CD8-positive, alpha-beta memory T cell (primary cell): ENCODE measurements at places on chromosomes 3 and 15.

DNA sequence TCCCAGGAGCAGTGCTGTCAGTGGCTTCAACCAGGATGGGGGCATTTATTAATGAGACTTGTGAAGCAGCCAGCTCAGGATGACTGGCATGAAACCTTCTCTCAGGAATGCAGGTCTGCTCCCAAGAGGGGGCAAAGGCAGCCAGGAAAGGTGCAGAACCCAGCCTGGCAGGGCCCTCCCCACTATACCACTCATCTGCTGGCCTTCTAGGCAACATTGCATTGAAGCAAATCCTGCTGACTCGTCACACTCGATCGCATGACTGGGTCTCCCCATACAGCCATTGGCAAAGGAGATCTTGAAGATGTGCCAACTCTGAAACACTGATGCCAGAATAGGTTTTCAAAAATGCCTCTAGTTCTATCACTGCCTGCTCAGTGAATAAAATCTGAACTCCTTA lies 65.7 kb upstream of the CMTM7 start:
- DNase-seq, result no peak

DNA sequence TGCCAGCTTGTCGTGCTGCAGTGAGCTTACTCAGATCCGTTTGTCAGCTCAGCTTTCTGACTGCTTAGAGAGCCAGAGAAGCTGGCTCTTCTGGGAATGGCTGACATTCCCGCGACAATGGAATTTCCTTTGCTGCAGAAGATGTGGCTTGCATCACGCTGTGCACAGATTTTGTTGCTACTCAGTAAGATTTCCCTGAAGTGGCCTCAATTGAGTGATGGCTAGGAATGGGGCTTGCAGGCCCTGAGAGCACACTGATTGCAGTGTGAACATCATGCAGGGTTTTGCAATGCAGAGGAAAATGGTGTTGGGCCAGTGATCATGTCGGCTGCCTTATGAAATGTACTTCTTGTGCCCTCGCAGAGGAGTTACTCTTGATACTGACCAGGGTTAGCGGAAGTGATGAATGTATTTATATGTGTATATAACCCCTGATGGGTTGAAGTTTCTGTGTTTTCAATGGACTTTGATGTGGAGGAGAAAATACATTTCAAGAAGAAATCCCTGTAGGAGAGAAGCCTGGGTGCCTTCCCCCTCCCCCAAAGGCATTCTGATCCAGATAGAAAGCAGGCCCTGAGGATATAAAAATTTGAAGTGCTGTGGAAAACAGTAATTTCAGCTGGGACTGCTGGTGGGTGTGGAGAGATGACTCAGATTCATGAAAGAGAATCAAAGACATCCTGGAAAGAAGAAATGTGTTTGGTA lies 102.5 kb upstream of the PDZRN3 start:
- no peak for DNase-seq

GRCh38 chr15:47331829-47332393 lies 385.4 kb upstream of the SEMA6D start:
- no peak for DNase-seq

GRCh38 chr15:65384895-65385869 lies 7.4 kb upstream of the IGDCC3 start:
- peak; percentile 74 for DNase-seq

DNA sequence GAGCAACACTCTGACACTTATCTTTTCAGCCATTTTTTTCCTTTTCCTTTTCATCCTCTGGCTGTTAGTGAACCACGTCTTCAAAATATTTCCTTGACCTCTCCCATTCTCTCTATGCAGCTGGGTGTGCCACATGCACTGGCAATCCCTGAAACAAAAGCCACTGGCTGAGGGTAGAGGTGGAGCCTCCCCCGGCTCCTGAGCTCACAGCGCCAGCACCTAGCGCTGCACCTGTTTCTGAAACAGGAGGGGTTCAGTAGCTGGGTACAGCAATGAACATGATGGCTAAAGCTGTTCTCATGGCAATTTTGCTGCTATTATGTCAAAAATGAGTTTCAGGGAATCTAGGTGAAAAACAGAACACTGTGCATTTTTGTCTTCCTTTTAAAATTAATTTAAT lies 314.7 kb upstream of the ATP10A start:
- no peak for DNase-seq

DNA sequence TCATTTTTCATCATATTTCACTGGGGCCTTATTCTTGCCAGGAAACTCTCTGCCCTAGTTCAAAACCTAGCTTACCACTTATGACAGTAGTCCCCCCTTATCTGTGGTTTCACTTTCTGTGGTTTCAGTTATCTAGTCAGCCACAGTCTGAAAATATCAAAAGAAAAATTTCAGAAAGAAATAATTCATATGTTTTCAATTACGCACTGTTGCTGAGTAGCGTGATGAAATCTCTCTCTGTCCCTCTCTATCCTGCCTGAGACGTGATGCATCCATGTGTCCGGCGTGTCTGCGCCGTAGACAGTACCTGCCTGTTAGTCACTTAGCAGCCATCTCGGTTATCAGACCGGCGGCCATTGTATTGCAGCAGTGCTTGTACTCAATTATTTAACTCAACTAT lies 369.9 kb upstream of the MCTP2 start:
- DNase-seq, result no peak

- no peak for DNase-seq
Measured at GRCh38 chr3:53819163-53819868, 26.9 kb downstream of the CHDH start.

DNA sequence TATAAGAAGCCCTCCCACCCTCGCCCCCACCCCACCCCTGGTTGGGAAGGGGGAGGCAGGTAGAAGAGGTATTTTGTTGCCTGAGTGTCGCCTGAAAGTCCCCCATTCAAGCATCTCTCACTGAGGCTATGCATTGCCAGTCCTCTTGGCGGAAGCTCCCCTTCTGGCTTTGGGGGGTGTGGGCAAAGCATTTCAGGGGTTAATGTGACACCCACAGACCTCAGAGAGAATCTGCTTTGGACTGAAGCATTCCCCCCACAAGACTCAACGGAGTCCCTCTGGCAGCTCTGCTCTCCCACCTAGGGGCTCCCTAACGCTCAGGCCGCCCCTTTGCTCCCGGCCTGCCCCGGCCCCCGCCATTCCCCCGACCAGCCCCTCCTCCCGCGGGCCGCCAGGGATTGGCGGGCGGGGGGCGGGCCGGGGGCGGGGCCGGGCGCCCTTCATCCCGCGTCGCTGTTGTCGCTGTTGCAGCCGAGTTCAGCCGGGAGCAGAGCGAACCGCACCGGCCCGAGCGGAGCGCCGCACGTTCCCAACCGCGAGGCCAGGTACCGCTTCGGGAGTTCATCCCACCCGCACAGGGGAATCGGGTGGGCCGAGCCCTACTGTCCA lies at the start of gene SLC38A3:
Gene SLC38A3 (plus strand): TSS at position 468 of the 609 bp plus-strand sequence. CDS start 8,929 bp downstream, outside the sequence.
- no peak for DNase-seq

GRCh38 chr15:70192041-70192440 lies 94.3 kb upstream of the TLE3 start:
- no peak for DNase-seq

DNA sequence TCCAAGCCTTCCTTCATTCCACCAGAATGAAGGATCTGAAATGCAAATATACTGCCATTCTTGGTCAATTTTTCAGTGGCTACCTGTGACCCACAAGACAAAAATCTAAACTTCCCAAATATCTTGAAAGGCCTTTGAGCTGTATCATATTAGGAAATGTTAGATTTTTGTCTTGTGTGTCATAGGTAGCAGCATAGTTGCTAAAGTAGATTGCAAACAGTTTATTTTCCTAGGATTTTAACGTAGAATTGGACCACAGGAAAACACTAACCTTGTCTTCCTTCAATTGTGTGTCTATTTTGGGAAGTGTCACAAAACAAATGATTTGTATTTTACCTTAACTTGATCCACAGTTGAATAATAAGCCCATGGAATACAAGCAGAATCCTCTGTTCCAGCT lies 42.4 kb downstream of the CP start:
- DNase-seq, result no peak
